ENCODE measurements at places on chromosomes 3 and 15. TPM values are rescaled to one million over a fixed set of nuclear protein-coding genes. Genes with fewer than 3 reads are reported as not detected.

- H3K4me1 ChIP-seq = peaks cover 13% of the 10 kb centered on the region
- no peaks in the 10 kb centered on the region for H3K36me3 ChIP-seq
- no peaks in the 10 kb centered on the region for H3K27me3 ChIP-seq
Observed at GRCh38 chr15:66849393-66849745, 147.3 kb downstream of the SMAD6 start.

DNA sequence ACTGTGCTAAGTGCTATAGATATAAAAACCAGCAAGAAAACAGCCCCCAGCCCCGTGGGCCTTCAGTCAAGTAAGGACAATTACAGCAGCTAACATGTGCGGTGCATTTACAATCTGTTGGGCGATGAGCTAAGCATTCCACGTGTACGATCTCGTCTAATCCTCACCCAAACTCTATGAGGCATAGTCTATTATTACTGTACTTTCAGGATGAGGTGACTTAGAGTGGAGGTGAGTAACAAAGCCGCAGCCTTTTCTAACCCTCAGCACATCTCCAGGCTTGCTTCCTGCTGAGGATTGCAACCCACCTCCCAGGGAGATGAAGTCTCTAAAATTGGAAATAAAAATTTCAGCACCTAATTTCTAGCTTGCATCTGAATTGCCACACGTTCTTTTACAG lies 53.2 kb upstream of the MCF2L2 start:
- no peak overlapping the region for H3K27ac ChIP-seq
- no peak for DNase-seq
- H3K27me3 ChIP-seq = no peaks in the 10 kb centered on the region
- no peaks in the 10 kb centered on the region for H3K36me3 ChIP-seq
- H3K4me3 ChIP-seq = no peak overlapping the region
- peaks cover 24% of the 10 kb centered on the region for H3K4me1 ChIP-seq

The SLC12A8 gene
- total RNA-seq = 30.7 TPM

DNA sequence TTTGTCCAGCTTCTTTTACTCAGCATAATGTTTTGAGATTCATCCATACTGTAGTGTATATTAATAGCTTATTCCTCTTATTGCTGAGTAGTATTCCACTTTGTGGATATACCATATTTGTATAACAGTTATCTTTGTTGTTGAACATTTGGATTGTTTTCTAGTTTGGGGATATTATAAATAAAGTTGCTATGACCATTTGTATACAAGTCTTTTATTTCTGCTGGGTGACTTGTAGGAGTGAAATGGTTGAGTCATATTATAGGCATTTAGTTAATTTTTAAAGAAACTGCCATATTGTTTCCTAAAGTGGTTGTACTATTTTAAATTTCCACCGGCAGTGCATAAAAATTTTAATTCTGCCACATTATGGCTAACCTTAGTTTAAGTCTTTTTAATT lies 53.4 kb downstream of the RPL39L start:
- H3K27me3 ChIP-seq = no peaks in the 10 kb centered on the region
- H3K27ac ChIP-seq = no peak overlapping the region
- no peak for DNase-seq
- H3K4me3 ChIP-seq = no peak overlapping the region
- no peaks in the 10 kb centered on the region for H3K4me1 ChIP-seq

The ITIH3 gene
- not detected for total RNA-seq

The EFCAB12 gene
- 2.0 TPM for total RNA-seq
